ENCODE measurements at places on chromosomes 2 and 18.

- DNase-seq = no peak
These were observed 62.8 kb upstream of the ITSN2 start for GRCh38 chr2:24423095-24423494.

- DNase-seq = no peak
These were observed 464.1 kb upstream of the CRIM1 start for GRCh38 chr2:35891528-35891927.

DNA sequence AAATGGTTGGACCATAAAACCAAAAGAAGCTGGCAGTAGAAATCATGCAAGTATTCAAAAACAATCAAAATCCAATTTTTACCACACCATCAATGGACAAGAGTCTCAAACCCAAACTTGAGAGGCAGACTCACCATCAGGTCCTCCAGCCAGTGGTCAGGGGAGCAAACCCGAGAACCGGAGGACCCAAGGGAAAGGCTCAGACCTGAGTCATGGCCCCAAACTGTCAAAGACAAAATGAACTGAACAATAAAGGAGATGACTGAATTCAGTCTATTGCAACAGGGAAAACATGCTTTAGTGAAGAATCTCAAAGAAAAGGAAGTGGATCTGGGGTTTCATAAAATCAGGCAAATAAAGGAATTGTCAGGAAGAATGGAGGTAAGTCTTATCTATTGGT lies 150.7 kb upstream of the MGAT5 start:
- no peak for DNase-seq

DNA sequence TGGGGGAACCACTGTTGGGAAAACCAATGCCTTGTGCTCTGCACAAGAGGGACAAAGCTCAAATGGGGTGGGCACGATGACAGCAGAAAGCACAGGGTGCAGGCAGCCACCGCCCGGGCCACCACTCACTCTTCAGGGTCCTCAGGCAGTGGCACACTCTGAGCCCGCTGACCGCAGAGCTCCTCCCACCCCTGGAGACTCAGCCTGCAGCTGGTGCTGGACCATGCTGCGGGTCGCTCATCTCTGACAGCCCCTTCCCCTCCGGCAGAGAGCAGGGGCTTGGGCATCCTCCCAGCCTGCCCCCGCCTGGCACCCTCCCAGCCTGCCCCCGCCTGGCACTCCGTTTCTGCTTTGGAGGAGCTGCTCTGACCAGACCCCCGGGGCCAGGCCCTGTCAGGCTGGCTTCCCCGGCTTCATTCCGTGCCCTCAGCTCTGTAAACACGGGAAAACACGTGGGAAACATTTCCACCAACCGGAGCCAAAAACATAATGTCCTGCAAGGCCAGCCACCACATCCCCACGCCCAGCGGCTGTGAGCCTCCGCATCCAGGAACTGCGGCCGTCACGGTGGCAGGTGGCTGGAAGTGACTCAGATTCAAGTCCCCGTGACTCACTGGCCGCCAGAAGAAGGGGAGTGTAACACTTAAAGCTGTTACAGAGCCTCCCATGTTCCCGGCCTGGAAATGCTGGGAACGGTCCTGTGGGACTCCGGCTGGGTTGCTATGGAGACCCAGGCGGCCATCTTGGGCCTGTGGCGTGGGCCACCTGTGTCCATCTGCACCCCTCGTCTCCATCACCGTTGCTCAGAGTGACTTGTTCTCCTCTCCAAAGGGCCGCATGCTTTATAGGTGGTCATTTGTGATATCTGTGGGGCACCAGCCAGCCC lies 6.8 kb upstream of the SNED1 start:
- DNase-seq = no peak

- no peak for DNase-seq
These were observed 46.1 kb downstream of the NRP2 start for GRCh38 chr2:205728366-205728765.

GRCh38 chr18:68740966-68741365 lies 26.1 kb upstream of the TMX3 start:
- no peak for DNase-seq

GRCh38 chr2:71704688-71705087 lies 251.3 kb downstream of the DYSF start:
- DNase-seq = no peak

- no peak for DNase-seq
These were observed 18.1 kb downstream of the NDC80 start for GRCh38 chr18:2589345-2590068.

- no peak for DNase-seq
These were observed 7.1 kb downstream of the CCNYL1 start for GRCh38 chr2:207718521-207718920.

DNA sequence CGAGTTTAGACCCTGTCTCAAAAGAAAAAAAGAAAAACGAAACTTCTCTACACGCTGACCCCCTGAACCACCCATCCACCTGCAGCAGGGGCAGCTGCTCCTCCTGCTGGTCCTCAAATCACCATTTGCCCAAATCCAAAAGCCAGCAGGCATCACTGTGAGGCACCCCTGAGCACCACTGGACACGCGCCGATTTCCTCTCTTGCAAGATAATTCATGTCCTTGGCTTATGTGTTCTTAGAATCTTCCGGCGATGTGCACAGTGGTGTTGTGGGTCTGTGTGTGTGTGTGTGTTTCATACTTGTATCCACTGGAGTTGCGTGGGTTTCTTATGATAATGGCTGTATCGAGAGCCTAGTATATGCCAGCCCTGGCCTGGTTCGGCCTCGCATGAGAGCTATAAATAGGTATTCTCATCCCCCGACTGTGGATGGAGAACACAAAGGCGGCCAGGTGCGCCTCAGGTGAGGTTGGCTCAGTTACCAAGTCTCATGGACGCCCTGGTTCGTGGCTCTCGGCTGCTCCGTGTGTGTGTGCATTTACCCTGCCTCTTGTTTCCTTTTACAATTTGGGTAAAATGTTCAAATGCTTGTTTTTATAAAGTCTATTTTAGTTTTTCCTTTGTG lies 235.5 kb downstream of the HDAC4 start:
- DNase-seq = peak; percentile 1

DNA sequence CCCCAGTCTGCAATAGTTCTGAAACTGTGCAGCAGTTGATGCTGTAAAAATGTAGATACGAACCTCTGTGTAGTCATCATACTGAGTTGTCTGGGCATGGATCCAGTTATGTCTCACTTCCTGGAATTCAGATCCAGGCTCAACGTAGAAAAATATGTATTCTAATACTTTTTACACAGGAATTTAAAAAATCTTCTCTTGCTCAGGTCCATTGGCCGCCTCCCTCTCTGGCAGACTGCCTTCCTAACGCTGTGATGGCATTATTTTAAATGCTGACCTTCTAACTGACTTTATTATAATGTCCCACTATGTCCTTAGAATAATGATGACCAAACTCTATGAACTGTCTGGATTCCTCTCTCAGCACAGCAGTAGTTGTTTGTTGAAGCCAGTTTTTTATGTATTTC lies 119.6 kb downstream of the FEZ2 start:
- no peak for DNase-seq

DNA sequence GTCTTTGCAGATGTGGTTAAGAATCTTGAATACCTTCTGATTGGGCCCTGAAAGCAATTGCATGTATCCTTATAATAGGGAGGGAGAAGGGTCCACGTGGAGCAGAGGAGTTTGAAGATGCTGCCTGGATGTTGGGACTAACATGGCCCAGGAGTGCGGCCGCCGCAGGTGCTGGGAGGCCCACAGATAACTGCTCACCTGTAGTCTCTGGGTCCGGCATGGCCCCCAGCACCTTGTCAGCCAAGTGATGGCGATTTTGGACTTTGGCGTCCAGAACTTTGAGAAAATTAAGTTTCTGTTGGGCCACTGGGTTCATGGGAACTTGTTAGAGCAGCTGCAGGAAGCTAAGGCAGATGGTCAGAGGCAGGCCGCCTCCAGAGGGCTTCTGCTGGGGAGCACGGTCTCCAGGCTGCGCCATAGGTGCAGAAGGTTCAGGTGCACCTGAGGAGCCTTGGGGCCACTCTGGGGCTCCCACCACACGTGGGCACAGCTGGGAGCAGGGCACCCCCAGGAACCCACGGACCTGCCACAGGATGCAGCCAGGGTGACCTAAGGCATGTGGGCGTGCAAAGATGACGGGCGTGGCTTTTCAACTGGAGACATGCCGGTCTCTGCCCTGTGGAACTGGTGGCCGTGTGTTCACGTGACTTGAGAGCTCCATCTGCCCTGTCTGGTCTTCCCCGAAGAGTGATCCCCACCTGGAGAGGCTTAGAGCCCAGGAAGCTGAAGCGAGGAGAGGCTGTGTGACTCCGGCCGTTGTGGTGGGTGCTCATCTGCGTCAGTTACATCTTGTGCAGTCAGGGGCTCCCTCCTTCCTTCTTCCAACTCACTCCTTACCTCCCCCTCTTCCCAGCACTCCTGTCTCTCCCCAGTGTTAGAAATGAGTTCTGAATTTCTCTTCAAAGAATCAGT lies 277.3 kb downstream of the AGAP1 start:
- DNase-seq = no peak

DNA sequence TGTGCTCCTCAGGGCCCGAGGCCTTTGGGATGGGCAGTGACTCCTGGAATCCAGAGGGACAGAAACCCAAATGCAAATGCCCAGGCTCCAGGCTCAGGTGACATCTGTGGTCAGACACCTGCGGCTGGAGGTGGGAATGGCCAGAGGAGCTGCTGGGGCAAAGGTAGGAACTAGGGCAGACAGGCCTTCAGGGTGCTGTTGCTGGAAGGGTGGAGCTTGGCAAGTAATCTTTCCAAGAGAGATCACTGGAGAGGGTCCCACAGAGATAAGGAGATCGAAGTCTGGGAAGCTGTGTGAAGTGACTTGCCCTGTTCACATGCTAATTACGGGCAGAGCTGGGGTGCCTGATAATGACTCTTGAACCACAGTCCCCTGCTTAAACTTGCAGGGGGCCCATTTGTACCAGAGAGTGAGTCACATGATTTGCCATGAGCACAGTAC lies 82.4 kb downstream of the ACAA2 start:
- DNase-seq = no peak

DNA sequence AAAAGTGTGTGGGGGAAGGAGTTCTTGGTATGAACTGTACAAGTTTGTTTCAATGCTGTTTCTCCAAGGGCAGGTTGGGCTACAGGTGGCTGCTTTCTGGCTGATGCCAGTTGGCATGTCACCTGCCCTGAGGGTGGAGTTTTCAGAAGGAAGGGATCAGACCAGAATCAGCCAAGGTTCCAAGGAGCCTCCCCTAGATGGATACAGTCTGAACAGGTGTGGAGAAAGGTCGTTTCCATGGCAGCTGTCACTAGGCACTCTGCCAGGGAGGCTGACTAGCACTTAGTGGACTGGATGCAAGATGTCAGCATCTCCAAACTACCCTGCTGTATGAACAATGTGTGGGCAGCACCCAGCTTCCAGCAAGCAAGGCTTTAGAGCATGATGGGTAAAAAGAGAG lies 444.4 kb upstream of the HNRNPA3 start:
- no peak for DNase-seq

- no peak for DNase-seq
These were observed 15.8 kb upstream of the SMAD7 start for GRCh38 chr18:48966523-48966922.

DNA sequence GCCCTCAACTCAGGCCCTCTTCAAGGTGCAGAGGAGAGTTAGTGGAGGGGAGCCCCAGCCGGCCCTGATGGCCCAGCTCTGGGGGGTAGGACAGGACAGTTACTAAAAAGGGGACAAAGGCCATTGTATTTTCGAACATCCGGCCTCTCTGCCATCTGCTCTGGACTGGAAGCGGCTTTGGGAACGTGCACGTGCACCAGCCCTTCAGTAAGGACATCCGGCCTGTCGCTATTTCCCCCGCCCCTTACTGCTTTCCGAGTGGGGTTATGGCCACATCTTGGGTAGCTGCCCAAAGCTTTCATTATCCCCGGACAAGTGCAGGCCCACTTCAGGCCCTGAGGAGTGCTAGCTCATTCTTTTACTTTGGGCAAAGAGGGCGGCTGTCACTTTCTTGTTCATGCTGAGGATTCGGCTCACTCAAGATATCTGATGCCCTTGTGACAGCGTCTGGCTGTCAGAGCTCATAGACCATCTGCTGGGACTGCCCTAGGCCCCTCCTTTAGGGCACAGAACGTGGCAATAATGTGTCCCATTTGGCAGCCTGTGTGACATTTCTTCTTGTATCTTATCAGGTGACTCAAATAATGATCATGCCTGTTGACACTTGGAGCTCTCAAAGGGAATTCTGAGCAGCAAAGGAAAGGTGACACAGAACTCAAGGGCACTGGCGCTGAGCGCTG lies 17.5 kb downstream of the SLC4A3 start:
- DNase-seq = no peak

DNA sequence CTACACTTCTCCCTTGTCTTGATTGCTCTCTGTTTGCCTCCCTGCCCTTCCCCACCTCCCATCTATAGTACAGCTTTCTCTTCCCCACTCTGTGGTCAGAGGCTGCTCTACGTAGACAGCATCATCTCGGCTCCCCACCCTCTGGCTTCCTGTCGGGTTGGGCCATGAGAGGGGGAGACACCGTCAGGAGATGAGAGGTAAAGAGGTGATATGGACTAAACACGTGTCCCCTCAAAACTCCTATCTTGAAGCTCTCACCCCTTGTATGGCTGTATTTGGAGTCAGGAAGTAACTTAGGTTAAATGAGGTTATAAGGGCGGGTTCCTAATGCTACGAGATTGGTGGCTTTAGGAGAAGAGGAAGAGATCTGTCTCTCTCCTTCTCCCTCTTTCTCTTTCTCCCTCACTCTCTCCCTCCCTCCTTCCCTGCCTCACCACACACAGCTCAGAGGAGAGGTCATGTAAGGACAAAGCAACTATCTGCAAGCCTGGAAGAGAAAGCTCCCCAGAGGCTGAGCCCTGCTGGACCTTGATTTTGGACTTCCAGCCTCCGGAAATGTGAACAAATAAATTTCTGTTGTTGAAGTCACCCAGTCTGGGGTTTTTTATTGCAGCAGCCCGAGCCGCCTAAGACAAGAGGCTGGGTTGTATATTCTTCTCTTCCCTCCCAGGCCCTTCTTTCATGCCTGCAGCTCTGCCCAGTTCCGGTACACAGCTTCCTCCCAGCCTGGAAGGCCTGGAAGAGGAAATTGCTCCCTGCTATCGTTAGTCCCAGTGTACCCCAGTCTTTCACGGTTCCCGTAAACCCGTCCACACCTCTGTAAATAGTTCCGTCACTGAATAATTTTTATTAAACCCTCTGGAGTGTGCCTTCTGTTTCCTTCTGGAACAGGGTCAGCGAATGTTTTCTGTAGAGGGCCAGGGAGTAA lies 138.0 kb downstream of the AKAIN1 start:
- DNase-seq = peak; percentile 50

GRCh38 chr18:47543080-47543479 lies 291.6 kb upstream of the SKOR2 start:
- no peak for DNase-seq

DNA sequence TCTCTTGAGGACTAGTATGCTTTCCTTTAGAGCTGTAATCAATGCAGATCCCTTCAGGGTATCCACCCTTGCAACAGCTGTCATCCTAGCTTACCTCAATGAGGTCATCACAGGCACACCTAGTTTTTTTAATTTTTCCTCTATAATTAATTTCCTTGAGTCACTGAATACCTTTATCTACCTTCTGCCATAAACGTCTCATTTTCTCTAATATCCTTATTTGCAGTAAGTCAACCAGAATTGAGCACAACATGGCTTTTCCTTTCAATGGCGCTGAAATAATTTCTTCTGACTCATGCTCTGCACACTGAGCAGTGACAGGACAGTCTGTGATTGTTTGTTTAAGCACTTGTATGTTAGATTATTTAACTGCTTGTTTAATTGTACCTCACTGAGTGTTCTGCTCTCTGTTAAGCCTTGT lies 49.4 kb downstream of the ETAA1 start:
- DNase-seq = no peak

- no peak for DNase-seq
These were observed 75.4 kb downstream of the TAF4B start for GRCh38 chr18:26301681-26302080.
